ENCODE measurements at places on chromosomes 1 and 21.

- DNase-seq = no peak
These were observed 66.4 kb upstream of the TARDBP start for GRCh38 chr1:10945991-10946509.

GRCh38 chr1:172473302-172473701 is 29.4 kb upstream of the PIGC start:
- DNase-seq = no peak

DNA sequence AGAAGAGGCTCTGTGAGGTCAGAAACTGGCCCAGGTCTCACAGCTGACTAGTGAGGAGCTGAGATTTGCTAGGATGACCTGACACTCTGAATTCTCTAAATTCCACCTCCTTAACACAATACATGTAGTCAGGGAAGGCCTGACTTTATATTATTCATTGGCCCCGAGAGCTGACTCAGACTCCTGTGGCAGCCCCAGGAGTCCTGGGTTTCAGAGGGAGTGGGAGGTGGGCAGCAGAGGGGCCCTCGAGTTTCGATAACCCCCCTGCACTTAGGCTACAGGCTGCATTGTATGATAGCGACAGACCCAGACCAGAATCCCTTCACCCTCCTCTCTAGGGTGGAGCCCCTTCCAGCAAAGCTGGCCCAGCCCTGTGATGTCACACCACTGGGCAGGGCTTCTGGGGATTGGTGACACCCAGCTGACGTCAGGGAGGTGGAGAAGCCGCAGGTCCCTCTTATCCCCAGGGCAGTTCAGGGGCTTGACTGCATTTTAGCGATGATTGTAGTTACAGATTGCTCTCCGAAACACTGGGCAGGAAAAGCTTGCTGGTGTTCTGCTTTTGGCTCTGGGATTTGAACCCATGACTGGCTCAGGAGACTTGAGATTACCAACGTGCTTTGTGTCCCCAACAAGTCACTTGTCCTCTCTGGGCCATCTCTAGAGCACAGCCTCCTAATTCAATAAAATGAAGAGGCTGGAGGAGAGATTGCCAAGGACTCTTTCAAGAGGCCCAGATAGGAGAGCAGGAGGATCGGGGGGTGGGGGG is 17.0 kb upstream of the GPR37L1 start:
- DNase-seq = peak; percentile 93

GRCh38 chr1:18055156-18055555 is 52.4 kb upstream of the IGSF21 start:
- DNase-seq = no peak

DNA sequence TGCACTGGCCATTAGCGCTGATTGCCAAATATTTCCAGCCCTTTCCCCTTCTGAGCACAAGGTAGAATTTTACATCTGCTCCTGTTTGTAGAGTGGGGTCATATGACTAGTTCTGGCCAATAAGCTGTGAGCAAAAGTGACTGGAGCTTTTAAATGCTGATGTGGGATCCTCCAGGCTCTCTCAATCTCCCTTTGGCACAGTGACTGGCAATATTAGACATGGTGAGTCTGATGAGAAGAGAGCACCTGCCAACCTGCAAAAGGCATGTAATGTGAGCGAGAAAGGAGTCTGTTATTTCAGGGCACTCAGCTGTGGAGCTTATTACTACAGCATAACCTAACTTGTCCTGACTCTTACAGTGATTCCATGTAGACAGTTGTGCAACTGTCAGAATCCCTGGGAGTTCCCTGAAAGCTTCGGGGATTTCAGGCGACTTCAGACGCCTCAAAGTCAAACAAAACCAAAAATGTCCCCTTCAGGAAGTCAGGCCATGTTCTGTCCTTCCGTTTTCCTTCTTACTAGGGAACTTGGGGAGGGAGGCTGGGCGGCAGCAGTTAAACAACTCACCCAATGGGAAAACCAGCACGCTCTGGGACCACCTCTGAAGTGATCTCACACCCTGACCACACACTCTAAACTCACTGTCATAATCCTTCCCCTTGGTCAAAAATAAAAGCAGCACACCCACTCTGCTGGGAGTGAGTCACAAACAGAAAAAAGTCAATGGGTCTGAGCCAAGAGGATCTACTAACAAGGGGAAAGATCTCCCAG is 3.6 kb upstream of the RASSF5 start:
- DNase-seq = no peak

GRCh38 chr1:193905288-193906085 is 719.1 kb upstream of the B3GALT2 start:
- no peak for DNase-seq

- DNase-seq = no peak
These were observed 125.3 kb upstream of the RUNX3 start for GRCh38 chr1:25055324-25055780.

DNA sequence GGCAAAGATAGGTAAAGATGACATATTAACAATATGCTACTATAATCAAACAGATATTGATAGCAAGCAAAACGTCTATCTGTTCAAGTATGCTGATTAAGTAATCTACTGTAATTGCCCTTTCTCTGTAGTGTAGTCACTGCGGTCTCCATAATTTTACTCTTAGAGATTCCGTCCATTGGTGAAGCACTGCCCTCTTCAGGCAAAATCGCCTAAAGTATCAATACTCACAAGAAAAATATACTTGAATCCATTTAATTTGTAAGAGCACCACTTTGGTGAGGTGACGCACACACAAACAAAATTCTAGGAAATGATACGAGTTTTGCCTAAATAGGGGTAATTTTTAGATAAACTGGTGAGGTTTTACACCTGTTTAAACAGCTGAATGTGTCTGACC is 434.6 kb upstream of the CHRM3 start:
- DNase-seq = no peak

DNA sequence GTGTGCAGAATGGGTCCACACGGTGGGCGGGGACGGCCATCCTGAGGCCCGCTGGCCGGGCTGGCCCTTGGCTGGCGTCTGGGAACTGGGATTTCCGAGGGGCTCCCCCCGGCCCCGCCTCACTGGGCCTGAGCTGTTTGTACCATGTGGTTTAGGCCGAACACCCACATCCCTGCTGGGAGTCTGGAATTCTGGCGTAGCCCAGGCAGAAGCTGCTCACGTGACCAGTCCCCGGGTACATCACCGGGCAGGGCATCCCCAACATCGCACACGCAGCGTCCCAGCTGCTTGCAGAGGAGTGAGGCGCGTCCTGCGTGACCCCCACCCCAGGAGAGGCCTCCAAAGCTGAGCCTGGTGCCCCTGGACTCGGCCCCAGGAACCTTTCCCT is 2.1 kb downstream of the KRTAP10-7 start:
- no peak for DNase-seq

- no peak for DNase-seq
These were observed 690.4 kb downstream of the USP25 start for GRCh38 chr21:16420031-16420724.

DNA sequence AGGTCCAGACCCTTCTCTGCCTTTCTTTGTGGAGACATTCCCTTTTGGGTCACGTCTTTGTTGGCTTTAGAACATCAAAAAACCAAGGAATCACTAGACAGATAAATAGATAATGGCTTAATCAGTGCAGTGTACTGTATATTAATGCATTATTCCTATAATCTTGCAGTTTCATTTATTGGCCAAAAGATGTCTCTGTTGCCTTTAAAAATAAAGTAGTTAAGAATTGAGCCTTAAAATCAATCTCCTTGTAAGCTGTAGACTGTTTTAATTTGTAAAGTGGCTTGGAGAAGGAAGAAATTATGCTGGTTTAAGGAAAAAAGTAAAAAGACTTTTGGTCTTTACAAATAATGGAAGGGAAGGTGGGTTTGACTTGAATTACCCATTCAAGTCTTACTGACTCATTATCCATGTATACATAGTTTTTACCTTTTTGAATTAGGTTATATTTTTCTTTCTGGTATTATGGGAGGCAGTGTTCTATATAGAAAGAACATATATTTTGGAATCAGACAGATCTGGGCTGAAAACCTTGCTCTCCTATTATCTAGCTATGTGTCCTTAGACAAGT is 84.6 kb downstream of the VPS13D start:
- no peak for DNase-seq

- DNase-seq = no peak
These were observed 24.0 kb downstream of the TENT5C start for GRCh38 chr1:117629625-117630422.

DNA sequence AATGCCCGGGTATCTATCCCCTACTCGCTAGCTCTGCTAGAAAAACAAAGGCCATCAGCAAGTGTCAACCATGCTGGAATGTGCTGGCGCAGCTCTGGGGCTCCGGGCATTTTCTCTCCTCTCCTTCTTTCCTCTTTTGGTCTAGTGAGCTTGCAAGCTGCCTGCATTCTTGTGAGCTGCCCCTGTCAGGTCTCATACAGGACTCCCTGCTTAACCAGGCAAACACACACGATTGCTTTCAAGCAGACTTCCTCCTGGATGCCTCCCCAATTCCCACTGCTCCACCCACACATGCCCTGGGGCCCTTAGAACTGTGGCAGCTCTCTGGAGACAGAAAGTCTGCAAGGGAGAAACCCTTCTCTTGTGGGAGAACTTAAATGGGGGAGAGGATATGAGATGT is 35.7 kb upstream of the SUCO start:
- DNase-seq = peak; percentile 62

- DNase-seq = no peak
These were observed 292.4 kb downstream of the PTBP2 start for GRCh38 chr1:97013941-97014340.

GRCh38 chr1:64343105-64343822 is 126.7 kb upstream of the CACHD1 start:
- DNase-seq = no peak

- DNase-seq = no peak
These were observed 45.7 kb downstream of the ZC3H11B start for GRCh38 chr1:219566951-219567947.

DNA sequence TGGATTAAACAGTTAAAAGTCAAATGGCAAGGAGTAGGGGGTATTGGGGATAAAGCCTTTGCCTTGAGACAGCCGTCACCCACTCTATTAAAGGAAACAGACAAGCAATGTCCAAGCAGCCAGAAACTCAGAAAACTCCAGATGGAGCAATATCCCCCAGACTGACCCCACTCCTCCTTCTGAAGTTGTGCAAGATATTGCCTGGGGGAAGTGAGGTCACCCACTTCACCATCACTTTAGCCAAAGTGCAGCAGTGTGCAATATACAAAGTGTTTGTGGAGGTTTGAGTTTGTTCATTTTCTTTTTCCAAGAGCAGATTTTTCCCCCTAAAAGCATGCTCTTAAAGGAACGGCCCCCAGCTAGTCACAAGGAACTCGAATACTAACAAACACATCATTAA is 125.1 kb downstream of the ETS2 start:
- no peak for DNase-seq

DNA sequence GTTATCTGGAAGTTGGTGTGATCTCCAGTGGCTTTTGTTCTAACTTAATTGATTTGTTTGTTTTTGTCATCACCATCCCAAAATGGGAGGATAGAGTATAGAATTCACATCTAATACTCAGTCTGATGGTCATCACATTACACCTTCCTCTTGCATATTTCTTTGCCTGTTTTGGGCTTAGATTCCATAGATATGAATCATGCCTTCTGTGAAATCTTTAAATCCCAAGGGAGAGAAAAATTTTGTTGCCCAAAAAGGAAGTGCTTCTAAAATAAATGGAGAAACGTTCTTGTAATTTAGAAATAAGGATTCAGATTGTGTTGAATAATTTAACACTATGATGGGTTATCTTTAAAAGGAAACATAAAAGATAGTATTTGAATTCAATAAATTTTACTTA is 446.0 kb upstream of the LRRC7 start:
- DNase-seq = no peak

GRCh38 chr1:1763657-1764621 is 14.3 kb downstream of the NADK start:
- DNase-seq = no peak

GRCh38 chr1:30710407-30710806 is 13.0 kb downstream of the MATN1 start:
- DNase-seq = no peak

GRCh38 chr1:77416692-77417450 is 135.1 kb downstream of the AK5 start:
- DNase-seq = no peak

- DNase-seq = no peak
These were observed 15.5 kb downstream of the LYPLAL1 start for GRCh38 chr1:219189021-219189824.

DNA sequence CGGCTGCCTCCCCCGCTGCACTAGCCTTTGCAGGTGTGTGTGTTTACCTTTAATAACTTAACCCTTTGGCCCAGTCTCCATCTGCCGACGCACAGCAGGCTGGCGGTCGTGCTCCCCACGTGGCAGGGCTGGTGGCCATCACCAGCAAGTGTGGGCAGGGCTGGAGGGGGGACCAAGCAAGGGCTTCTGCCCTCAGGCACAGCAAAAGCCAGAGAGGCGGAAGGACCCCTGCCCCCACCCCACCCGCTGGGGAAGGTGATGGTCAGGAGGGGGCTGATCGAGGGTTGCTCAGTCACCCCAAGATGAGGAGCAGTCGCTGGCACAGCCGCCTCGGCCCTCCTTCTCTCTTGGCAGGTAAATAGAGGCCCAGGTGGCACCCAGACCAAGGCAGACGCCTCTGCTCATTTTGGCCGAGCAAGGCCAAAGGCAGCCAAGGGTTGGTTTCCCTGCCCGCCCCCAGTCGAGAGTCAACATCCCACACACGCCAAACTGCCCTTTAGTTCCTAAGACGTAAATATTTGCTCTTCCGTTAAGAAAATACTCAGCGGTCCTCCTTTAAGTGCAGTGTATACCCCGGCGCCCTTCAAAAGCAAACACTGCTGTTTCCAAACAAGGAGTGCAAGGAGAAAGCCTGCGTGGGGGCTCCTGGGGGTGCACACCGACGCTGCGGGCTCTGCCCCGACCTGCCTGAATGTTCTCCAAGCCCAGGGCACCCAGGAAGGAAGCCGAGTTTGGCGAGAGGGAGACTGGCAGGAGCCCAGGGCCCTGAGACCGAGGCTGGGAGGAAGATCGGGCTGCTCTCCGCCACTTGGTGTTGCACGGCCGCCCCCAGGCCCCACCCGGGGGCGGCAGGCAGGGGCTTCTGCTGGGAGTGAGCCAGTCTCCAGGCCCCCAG is 82.7 kb downstream of the SIK1 start:
- no peak for DNase-seq

- no peak for DNase-seq
These were observed 53.4 kb upstream of the ASPM start for GRCh38 chr1:197199923-197200271.

DNA sequence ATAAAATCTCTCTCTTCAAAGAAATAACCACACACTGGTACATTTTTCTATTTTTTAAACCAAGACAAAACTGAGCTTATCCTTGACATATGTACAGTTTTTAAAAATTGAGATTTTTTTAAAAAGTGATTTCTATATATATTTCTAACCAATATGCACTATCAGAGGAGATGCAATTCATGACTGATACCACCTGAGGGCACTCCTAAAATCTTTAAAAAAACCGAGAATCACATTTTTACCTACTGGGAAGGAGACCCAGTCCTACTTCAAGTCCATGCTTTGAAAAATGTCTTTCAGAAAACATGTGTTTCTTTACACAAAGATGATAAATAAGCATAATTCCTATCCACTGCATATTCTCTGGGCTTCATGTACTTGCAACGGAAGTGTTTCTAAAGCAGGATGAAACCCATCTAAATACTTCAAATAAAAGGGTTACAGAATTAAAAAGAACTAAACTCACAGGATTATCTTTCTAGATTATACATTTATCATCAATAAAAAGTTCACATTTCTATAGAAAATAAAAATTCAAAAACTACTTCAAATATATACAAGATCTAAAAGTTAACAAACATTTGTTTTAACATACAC is 98.6 kb downstream of the ENAH start:
- DNase-seq = no peak

- DNase-seq = no peak
These were observed 16.9 kb upstream of the KIAA0040 start for GRCh38 chr1:175209493-175209921.

- DNase-seq = no peak
These were observed 38.7 kb downstream of the SNRPE start for GRCh38 chr1:203899869-203900714.

GRCh38 chr1:14817223-14818170 is 219.0 kb downstream of the KAZN start:
- DNase-seq = no peak
